Right ventricle myocardium superior (tissue), 1 donor: ENCODE measurements at places on chromosomes 3 and 15.

DNA sequence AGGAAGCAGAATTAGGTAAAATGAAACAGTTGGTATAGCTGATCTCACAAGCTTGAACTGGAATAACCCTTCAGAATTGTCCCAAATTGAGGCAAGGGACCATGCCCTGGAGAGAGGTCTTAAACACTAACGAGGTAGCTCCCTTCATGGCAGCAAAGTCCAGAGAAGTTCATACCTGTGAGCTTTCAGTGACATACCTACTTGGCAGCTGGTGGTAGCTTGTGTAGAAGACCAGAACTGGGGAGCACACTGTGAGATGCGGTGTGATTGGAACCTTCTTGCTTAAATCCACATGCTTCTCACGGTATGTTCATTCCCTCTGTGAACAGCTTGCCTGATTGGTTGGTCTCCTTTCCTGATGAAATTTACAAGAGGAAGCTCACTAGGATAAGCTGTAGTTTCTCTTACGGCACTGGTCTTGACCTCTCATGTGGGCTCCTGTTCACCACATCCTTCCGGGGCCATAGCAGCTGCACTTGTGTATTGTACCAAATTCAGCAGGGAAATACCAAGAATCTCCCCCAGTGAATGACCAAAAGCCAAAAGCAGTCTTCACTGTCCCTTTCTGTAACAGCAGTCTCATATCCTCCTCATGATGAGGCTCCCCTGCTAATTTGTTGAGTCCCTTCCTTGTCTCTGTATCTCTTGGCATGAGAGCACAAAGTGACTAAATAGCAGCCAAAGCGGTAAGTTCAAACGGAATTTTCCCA is 483.7 kb upstream of the FRG2C start:
- no peak for DNase-seq

DNA sequence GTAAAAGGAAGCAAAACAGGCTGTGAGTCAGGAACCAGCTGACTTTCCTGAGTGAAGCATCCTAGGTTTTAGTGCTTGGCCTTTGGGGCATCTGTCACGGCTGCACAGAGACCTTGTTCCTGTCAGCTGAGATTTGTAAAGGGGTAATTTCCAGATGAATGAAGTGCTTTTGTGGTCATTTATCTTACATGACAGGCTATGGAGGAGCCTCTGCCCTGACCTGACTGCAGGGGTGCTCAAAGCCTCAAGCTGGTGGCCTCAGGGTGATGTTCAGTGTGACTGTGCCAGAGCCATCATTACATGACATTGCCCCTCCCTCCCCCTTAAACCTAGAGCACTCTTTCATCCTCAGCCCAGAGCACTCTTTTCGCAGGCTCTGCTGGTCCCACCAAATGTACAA is 132.5 kb downstream of the ARNT2 start:
- DNase-seq, result no peak

- DNase-seq, result no peak
Measured at GRCh38 chr3:184791171-184791570, 20.8 kb upstream of the VPS8 start.

DNA sequence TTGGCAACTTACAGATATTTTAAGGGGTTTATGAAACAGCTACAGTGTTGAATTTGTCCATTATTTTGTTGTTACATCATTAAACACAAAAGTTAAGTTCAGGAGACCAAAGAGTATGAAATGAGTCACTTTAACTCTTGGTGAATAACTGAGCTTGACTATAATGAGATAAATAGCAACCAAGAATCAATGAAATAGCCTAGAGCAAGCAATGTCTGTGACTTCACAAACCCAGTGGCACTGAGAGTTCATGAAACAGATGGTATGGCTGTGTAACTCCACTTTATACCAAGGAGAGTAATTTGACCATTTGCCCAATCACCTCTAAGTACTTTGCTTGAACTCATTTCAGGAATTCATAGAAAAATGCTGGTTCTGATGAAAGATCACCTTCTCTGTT is 169.6 kb upstream of the GADL1 start:
- DNase-seq, result no peak
